Effector memory CD4-positive, alpha-beta T cell (primary cell): ENCODE measurements at places on chromosomes 13 and 19.

- peak; percentile 5 for DNase-seq
Observed at GRCh38 chr19:31054430-31054829, 294.8 kb downstream of the TSHZ3 start.

- no peak for DNase-seq
Observed at GRCh38 chr19:23547816-23548430, 139.1 kb downstream of the ZNF675 start.

DNA sequence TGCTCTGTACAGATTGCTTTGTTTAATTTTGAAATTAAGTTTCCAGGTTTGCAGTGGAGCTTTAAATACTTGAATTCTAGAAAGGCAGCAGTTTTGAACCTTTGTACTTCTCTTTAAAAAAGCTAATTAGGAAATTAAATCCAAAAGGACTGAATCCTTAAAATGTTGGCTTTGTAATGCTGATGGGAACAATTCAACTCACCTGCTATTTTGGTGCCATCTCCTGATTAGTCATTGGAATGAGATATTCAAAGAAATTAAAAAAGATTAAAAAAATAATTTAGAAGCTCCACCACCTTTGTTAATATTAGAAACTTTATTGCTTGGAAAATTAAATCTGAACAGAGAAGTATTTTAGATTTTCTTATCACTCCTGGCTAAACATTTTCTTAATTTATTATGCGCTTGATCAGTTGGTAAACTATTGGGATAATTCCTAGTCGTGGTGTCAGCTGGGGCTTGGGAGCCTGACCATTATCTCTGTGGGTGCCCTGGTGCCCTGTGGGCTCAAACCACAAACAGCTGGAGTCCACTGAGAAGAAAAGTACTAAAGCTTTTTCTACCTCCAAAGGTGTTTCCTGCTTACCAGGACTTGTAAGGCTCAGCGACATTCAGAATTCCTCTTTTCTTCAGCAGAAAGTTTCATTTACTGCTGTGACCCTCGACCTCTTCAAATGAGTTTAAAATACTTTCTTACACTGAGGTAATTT, 540.4 kb downstream of the DIAPH3 start:
- DNase-seq = no peak

GRCh38 chr13:31862828-31863227, 123.5 kb downstream of the RXFP2 start:
- no peak for DNase-seq

GRCh38 chr19:14432791-14433553, at the start of gene PKN1:
Gene PKN1 (plus strand): TSS chr19:14433306. CDS start chr19:14433522, 216 bp downstream.
- DNase-seq = no peak

GRCh38 chr19:21789466-21790085, 22.2 kb upstream of the ZNF100 start:
- DNase-seq = no peak

- no peak for DNase-seq
Observed at GRCh38 chr13:66492479-66492878, 737.7 kb downstream of the PCDH9 start.

DNA sequence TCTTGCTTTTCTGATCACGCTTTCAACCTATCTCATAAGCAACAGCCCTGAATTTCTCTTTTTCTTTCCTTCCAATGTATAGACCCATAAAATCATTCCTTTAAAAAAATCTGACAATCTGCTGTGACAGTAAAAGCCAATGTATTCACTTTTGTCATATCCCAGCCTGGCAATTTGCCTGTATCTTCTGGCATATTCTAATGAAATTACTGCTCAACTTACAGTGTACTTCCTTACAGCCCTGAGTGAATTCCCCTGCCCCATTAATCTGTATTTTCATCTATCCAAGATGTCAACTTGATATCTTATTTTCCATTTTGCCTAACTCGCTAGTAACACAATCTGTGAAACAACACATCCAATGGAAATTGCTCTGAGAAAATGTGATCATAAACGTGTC, 18.0 kb upstream of the SERP2 start:
- DNase-seq = no peak

GRCh38 chr19:51799774-51800472, 5.0 kb downstream of the FPR3 start:
- no peak for DNase-seq

DNA sequence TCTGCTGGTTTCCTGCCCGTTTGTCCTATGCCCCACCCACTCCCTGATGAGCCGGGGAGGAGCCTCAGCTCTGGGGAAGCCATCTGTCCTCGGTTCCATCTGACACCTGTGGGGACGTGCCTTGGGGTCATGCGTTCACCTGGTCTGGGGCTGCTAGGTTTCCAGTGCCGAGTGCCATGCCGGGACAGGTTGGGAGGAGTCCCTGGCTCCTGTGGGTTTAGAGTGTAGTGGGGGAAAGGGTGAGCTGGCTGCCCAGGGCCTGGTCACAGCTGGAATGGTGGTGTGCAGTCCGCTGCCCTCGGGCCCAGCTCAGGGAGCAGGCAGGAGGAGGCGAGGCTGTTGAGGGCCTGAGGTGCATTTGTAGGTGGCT, 2.5 kb downstream of the KDM4B start:
- no peak for DNase-seq

DNA sequence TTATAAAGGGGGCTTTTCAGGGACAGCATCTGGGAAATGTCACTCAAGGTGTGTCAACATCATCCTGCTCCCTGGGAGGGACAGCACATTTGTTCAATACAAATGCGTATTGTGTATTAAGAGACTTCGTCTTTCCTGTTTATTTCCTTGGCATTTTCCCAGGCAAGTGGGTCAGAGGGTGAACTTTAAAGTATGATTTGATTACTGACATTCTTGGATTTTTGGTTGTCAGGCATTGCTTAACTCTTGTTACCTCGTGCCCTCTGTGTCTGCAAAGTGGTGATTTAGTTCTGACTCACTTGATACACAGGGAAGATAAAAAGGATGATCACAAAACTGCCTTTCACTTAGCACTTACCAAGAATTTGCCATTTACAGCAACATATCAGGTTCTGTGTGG, 292.7 kb downstream of the SUCLA2 start:
- DNase-seq = no peak

- DNase-seq = no peak
Observed at GRCh38 chr13:33101835-33102234, 85.6 kb downstream of the KL start.

DNA sequence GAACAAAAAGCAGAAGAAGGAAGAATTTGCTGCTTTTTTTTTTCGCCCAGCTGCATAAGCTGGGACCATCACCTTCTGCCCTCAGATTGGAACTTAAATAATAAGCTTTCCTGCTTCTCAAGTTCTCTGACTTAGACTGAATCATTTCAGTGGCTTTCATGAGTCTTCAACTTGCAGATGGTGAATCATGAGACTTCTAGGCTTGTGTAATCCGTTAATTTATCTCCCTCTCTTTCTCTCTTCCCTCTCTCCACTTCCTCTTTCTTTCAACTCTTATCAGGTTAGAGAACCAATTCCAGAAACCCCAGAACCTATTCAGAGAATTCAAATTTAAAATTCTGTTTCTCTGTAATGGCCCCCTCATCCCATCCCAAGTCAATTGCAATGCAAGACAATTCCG, 1153.7 kb downstream of the PCDH9 start:
- no peak for DNase-seq

DNA sequence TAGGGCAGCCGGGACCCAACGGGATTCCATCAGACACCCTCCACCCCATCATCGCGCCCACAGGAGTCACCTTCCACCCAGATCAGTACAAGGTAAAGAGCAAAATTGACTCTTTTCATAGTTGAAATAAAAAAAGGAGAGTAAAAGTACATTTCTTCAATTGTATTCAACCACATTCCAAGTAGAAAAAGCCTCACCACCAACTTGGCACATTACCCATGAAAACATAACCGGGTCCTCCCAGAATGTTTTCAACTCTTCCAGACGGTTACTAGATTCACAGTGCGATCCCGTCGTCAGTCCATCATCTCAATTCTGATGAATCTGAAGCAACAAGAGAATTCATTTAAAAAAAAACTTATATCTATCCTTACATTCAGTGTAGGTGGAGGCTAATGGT, 125.2 kb downstream of the RAB20 start:
- DNase-seq = no peak

GRCh38 chr13:51726446-51727193, 77.3 kb downstream of the DHRS12 start:
- DNase-seq = no peak

GRCh38 chr13:102692491-102692826, 2.4 kb downstream of the METTL21C start:
- no peak for DNase-seq

DNA sequence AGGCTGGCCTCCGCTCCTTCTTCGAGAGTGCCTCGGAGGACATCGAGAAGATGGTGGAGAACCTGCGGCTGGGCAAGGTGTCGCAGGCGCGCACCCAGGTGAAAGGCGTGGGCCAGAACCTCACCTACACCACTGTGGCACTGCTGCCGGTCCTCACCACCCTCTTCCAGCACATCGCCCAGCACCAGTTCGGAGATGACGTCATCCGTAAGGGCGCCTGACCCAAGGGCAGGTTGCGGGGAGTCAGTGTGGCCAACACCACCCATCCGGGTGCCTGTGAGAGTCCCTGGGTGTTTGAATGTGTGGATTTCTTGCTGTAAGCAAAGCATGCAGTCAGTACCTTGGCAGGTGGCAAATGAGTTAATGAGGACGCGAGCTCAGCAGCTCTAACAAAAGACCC, 78.8 kb downstream of the RYR1 start:
- no peak for DNase-seq

DNA sequence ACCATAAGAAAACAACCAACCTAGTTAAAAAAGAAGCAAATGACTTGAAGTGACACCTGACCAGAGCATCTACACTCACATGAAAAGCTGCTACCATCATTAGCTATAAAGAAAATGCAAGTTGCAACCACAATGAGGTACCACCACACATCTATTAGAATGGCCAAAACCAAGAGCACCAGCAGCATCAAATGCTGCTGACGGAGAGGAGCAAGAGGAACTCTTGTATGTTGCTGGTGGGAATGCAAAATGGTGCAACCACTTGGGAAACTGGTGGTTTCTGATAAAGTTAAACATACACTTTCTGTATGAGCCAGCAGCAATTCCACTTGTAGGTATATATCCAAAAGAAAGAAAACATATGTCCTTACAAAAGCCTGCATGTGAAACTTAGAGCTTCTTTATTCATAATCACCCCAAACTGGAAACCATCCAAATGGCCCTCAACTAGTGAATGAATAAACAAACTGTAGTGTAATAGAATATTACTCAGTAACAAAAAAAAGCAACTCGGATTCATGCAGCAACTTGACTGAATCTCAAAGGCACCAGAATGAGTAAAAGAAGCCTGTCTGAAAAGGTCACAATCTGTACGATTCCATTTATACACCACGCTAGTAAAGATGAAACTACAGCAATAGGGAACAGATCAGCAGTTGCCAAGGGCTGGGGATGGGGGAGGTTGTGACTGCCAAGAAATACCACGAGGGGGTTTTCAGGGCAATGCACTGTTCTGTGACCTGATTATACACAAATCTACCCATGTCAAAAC, 60.9 kb upstream of the RANBP3 start:
- DNase-seq = no peak

DNA sequence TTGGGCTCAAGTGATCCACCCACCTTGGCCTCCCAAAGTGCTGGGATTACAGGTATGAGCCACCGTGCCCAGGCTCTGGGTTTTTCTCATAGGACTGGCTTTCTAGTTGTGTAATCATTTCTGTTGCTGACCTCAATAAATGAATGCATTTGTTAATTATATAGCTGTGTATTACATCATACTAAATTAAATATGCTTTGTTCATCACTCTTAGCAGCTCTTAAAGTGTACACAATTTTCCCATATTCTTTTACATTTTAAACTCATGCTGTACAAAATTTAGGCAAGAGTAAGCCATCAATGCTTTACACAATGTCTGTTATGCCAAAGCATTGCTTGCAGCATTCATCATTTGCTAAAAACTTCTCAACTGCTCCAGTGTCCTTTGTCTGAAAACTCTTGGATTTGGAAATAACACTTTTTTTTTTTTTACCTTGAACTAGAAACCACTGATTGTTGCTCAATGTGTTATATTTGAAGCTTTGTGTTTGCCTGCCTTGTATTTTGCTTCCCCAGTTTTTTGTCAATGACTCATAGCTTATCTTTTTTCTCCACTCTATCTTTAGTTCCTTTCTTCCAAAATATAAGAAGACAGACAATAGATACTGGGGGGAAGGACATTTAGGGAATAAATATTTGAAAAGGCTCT, 31.4 kb downstream of the CCDC122 start:
- DNase-seq = no peak

- DNase-seq = peak; percentile 30
Observed at GRCh38 chr13:50126993-50127725, 111.9 kb downstream of the KCNRG start.

DNA sequence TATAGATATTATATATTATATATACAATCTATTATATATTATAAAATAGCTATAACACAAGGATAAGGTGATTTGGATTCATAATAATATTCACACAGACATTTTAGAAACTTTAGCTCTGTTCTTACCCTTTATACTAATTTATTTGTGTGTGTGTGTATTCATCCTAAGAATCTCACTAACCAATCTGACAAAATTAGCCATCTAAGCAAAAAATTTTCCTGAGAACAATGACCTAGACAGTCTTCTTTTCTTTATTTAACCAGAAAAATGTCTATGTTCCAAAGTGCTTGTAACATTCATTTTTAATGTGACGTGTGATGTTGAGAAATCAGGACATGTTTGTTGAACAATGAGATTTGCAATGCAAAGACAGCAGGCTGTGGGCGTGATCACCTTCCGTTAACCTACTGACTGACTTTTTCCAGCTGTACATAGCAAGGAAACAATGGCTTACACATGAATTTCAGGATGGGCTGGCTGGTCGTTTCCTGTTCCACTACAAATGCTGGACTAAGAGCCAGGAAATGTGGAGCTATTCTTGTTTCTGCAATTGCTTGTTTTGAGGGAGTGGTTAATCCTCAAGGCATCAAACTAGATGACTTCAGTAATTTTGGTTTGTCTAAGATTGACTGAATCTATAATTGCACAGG, 634.6 kb upstream of the ARGLU1 start:
- DNase-seq = no peak

GRCh38 chr13:101417501-101417900, 1.2 kb upstream of the NALCN start:
- DNase-seq = no peak

GRCh38 chr13:75050419-75051046, 431.4 kb downstream of the TBC1D4 start:
- no peak for DNase-seq

GRCh38 chr13:21696865-21697448, 26.1 kb downstream of the FGF9 start:
- no peak for DNase-seq

DNA sequence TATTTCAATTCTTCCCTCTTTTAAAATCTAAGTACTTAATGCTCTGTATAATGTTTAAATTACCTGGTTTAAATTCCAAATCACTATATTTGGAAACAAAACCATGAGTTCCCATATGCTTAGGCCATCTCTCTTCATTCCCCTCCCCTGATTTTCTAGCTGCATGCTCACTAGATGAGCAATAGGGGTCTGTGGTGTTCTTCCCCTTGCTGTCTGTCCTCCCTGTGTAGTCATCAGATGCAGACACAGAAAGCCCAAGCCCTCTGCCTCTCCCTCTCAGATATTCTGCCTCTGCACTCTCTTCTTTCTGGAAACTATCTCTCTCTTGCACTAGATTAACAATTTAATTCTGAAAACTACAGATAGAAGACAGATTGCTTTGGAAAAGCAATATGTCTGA, 1730.2 kb downstream of the OLFM4 start:
- DNase-seq = no peak
